H1 (cell line): ENCODE measurements at places on chromosomes 3 and 15. TPM values are rescaled to one million over a fixed set of nuclear protein-coding genes. Genes with fewer than 3 reads are reported as not detected.

The ITGA11 gene
- total RNA-seq, result 0.06 TPM in 1 of 2 replicates, not detected in the other

The SLC22A13 gene
- 0.41 and 0.54 TPM in 2 replicates for total RNA-seq

The GADL1 gene
- 0.30 and 0.36 TPM in 2 replicates for total RNA-seq

The GXYLT2 gene
- 3.9 and 5.6 TPM in 2 replicates for total RNA-seq

The ROPN1 gene
- total RNA-seq, result 0.44 TPM in 1 of 2 replicates, not detected in the other

The KLF15 gene
- 17.4 and 19.5 TPM in 2 replicates for total RNA-seq

The BDH1 gene
- total RNA-seq, result 24.0 and 27.2 TPM in 2 replicates

The ARHGEF26 gene
- total RNA-seq, result 13.3 and 15.6 TPM in 2 replicates

The PLA2G4D gene
- 0.07 and 0.33 TPM in 2 replicates for total RNA-seq

GRCh38 chr3:60053526-60054265 is 1003.9 kb upstream of the CFAP20DC start:
- DNase-seq, result no peak

GRCh38 chr3:46289551-46289950 is 47.3 kb downstream of the CCR3 start:
- no peak for DNase-seq

- no peak for DNase-seq
These were observed 8.8 kb downstream of the VIPR1 start for GRCh38 chr3:42511201-42511600.

DNA sequence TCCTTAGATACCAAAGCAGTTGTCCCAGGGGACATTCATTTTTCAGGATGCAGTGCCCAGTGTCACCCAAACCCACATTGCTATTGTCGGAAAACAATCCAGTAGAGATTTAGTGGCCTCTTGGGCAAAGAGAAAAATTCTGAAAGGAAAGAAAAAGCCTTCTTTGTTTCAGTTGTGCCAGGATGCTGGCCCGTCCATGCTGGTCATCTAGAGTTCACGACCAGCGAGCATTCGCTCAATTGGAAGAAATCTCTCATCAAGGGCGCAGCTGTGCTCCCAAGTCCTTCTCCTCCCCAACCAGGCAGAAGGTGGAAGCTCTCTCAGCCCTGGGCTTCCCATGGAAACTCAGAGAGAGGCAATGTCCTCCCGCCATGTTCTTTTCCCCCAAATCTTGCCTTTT is 123.7 kb downstream of the MTHFS start:
- DNase-seq, result no peak

DNA sequence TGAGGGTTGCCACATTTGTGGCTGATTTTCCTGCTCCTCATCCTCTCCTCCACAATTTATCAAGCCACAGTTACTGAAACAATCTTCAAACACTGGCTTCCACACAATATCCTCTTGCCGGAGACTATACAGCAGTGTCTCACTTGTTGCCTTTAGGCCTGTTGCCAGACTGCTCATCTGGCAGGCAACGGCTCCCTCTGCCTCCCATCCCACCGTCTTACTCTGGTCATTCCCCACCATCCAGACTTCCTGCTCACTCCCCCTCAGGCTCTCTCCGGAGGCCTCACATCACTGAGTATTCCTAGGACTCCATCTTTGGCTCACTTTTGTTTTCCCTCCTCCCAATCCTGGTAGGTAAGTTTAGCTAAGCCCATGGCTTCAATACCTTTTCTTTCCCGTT is 301.9 kb downstream of the IL20RB start:
- DNase-seq, result no peak

- DNase-seq, result no peak
These were observed 488.7 kb upstream of the PROK2 start for GRCh38 chr3:72273615-72274014.

DNA sequence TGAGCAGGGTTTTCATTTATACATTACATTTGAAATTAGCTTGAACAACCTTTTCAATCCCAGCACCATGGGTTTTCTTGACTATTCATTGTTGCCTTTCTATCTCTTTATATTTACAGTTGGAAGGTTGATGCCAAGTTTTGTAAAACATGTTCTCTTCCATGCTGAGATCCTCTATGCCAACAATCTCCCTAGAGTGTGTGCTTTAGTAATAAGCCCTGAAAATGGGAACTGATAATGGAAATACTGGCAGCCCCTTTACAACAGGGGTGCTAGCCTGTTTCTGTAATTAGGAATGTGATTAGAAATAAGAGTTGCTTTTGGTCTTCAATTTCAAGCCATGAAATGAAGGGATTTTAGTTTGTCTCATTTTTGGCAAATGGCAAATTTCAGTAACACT is 239.9 kb upstream of the NAALADL2 start:
- DNase-seq, result no peak

- peak; percentile 19 for DNase-seq
These were observed 49.2 kb downstream of the SLC41A3 start for GRCh38 chr3:126034481-126035361.

- DNase-seq, result no peak
These were observed 297.7 kb downstream of the GBE1 start for GRCh38 chr3:81463781-81464180.

DNA sequence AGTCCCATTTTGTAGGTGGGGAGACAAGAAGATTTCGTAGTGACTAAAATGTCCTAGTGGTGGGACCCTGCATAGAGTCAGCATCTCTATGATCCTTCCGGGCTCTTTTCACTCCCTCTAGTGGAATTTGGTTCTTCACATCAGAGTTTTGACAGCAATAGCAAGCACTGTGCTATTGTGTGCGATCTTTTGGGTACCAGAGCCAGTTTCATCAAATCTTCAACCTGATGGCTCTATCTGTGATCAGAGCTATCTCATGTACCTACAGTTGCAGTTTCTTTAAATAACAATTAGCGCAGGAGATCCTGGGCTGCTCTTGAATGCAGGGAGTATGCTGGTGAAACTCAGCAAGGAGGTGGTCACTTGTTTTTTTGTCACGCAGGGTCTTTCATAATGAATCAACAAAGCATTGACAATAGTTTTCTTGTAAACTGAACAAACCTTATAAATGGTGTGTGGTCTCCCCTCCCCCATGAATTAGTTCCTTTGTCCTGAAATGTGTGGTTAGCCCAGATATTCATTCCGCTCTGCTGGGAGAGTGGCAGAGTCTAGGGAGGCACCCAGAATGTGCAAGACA is 257.2 kb upstream of the SOX2 start:
- DNase-seq, result no peak

DNA sequence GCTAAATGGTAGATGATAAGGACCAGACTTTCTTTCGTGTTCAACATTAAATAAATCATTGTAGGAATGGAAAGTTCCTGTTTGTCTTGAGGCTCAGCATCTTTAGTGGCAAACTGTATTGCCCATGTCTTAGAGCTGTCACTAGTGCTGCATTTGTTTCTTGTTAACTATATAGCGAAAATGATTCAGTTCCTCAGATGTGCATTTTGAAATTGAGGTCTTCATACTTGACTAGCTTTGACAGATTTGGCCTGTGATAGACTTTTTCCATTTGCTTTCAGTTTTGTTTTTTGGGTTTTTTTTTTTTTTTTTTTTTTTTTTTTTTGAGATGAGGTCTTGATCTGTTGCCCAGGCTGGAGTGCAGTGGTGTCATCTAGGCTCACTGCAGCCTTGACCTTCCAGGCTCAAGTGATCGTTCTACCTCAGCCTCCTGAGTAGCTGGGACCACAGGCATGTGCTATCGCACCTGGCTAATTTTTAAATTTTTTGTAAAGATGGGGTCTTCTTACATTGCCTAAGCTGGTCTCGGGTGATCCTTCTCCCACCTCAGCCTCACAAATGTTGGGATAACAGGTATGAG is 9.5 kb upstream of the RPLP1 start:
- no peak for DNase-seq

GRCh38 chr15:50257332-50257731 is 8.2 kb downstream of the HDC start:
- peak; percentile 28 for DNase-seq
